ENCODE measurements at places on chromosomes 1 and 21.

GRCh38 chr1:65197636-65198035 lies 49.6 kb downstream of the AK4 start:
- no peak for DNase-seq

DNA sequence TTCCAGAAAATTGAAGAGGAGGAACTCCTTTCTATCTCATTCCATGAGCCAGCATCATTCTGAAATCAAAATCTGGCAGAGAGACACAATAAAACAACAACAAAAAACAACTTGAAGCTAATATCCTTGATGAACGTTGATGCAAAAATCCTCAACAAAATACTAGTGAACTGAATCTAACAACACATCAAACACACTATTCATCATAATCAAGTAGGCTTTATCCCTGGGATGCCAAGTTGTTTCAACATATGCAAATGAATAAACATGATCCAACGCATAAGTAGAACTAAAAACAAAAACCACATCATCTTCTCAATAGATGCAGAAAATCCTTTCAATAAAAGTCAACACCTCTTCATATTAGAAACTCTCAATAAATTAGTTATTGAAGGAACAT lies 335.3 kb upstream of the BRINP3 start:
- DNase-seq = no peak

DNA sequence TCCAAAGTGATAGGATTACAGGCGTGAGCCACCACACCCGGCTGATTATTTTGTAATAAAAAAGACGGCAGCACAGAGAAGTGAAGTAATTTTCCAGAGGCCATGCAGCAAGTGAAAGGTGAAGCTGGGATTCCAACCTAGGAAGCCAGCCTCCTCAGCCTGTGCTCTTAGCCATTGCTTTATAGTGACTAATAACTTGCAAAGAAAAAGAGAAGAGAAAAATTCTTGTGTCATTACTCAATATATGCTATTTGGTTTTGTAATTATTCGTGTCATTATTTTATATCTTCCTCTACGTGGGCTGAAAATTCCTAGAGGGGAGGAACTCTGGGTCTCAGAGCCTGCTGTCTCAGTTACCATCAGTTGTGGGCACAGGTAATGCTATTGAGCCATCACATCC lies 1.6 kb upstream of the IER5 start:
- no peak for DNase-seq

GRCh38 chr21:45200581-45201296 lies 87.0 kb downstream of the POFUT2 start:
- DNase-seq = no peak

- no peak for DNase-seq
Observed at GRCh38 chr1:115534106-115534505, 107.7 kb upstream of the VANGL1 start.

DNA sequence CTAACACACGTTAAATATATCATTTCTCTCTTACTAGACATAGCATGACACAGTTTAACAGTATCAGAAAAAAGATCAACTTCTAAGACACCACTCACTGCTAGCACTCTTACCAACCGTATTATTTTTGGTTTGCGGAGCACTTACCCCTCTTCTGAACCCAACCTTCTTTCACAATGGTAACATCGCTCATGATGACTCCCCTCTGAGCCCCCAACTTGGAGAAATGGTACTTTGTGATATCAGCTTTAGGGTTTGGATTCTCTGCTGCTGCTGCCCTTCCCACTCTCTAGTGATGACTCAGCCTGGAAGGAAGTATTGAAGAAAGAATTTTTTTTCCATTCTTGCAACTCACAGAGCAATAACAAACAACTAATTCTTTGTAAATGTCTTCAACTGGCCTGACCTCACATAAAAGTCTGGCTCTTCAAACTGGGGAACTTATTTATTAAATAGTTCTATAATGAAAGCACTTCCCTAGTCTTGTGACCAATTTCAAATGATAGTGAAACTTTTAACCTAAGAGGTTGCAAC lies 7.0 kb downstream of the AKT3 start:
- no peak for DNase-seq

- DNase-seq = no peak
Observed at GRCh38 chr21:28464988-28465387, 527.7 kb downstream of the LTN1 start.

DNA sequence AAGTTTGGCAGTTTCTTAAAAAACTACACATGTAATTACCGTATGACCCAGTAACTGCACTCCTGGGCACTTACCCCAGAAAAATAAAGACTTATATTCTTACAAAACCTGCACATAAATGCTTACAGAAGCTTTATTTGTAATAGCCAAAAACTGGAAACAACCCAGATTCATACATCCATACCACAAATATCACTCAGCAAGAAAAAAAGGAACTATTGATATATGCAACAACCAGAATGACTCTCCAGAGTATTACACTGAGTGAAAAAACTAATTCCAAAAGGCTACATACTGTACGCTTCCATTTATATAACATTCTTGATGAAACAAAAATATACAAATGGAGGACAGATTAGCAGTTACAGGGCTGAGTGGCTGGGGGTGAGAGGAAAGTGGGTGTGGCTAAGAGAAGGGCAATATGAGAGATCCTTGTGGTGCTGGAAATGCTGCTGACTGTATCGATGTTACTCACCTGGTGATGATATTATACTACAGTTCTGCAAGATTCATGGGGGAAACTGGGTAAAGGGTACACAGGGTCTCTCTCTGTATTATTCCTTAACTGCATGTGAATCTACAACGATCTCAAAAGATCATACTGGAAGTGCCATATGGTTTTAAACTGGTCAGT lies 96.0 kb upstream of the GNG4 start:
- no peak for DNase-seq

All from cortex of kidney (tissue), 1 donor.